Germinal center (tissue), 1 donor: ENCODE measurements at places on chromosomes 2 and 18.
A peak's percentile ranks its signal among the peaks of the same experiment; 100 is the strongest.

DNA sequence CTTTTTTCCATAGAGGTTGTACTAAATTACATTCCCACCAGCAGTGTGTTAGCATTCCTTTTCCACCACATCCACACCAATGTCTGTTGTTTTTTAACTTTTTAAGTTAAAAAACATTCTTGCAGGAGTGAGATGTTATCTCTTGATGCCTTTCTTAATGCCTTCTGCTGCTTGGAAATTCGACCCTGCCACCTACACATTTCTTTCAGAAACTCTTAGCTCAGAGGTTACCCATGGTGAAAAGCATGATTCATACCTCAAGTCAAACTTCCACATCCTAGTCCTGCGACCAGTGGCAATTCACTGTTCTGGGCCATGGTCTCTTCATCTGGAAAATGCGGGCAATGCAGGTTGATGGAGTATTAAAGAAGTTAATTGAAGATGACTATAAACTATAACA, 12.7 kb upstream of the HNMT start:
- DNase-seq: no peak

GRCh38 chr18:74179623-74180199, 31.4 kb downstream of the TIMM21 start:
- DNase-seq: no peak

DNA sequence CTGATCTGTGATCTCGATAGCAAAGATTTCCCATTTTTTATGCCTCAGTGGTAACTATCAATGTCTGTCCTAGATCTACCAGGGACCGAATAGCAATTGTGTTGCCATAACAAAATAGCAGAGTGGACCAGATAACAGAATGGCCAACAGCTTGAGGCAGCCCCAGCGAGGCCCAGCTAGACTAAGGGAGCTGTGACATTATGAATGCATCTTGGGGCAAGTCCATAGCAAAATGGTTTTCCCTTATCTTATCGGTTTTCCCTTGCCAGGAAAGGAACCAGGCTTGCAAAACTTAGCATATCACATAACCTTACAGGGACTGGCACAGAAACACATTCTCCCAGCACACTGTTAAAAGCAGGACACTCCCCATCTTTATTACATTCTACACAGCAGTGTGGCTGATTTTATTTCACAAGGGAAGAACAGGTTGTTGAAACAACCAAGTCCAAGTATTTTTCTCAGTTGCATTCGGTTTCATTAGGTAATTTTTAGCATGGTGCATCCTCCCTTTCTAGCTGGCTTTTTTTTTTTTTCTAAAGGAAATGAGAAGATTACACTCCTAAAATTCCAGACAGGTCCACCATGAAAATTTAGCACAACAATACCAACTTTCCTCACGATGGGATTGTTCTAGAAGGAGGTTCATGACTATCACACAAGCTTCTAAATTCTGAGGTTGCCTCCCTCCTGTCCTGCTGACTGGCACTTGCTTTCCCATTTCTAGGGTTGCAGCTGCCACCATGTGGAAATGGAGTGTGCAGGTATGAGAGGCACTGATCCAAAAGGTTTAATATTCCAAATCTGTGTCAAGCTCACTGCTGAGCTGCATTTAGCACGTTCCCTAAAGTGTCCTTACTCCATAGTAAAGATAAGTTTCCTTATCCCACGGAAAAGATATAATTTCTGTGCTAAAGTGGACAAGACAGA, 97.0 kb upstream of the SLC35G4 start:
- no peak for DNase-seq

DNA sequence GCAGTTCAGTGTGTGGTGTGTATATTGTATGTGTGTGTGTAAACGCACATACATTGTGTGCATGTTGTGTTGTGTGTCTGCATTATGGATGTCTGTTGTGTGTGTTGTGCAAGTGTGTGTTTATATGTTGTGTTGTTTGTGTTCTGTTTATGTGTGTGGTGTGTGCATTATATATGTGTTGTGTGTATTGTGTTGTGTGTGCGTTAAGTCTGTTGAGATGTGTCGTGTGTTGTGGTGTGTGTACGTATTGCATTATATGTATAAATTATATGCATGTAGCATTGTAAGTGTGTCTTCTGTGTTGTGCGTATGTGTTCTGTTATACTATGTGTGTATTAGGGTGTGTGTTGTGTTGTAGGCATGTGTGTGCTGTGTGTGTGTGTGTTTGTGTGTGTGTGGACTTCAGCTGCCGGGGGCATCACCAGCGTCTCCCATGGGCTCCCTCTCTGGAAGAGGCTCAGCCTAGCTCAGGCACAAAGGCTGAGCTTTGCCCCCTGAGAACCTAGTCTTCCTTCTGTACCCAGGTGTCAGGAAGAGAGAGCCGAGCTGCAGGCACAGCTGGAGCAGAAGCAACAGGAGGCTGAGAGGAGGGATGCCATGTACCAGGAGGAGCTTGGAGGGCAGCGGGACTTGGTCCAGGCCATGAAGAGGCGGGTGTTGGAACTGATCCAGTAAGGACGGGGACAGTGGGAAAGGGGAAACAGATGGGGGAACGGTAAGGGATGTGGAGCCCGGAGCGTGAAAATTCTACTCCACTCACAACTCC, 13.7 kb downstream of the RUFY4 start:
- DNase-seq: no peak

- peak; percentile 2 for DNase-seq
Measured at GRCh38 chr2:140586379-140586778, 1544.4 kb downstream of the LRP1B start.

GRCh38 chr18:5709476-5710095, 165.8 kb upstream of the EPB41L3 start:
- DNase-seq: no peak

DNA sequence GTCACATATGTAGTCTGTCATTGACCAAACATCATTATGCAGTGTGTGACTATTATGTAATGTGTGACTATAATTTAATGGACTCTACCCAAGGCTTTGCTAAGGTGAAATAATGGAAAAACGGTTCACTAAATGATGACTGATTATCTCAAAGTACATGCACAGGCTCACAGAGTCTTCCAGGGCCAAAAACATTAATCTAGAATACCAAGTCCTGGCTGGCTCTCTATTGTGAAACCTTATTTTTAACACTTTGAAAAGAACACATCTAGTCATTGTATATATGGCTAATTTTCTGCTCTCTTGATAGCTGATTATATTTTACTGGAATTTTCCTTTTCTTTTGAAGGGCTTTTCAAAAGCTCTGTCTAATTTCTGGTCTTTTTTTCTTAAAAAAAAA, 102.9 kb upstream of the THUMPD2 start:
- DNase-seq: no peak

DNA sequence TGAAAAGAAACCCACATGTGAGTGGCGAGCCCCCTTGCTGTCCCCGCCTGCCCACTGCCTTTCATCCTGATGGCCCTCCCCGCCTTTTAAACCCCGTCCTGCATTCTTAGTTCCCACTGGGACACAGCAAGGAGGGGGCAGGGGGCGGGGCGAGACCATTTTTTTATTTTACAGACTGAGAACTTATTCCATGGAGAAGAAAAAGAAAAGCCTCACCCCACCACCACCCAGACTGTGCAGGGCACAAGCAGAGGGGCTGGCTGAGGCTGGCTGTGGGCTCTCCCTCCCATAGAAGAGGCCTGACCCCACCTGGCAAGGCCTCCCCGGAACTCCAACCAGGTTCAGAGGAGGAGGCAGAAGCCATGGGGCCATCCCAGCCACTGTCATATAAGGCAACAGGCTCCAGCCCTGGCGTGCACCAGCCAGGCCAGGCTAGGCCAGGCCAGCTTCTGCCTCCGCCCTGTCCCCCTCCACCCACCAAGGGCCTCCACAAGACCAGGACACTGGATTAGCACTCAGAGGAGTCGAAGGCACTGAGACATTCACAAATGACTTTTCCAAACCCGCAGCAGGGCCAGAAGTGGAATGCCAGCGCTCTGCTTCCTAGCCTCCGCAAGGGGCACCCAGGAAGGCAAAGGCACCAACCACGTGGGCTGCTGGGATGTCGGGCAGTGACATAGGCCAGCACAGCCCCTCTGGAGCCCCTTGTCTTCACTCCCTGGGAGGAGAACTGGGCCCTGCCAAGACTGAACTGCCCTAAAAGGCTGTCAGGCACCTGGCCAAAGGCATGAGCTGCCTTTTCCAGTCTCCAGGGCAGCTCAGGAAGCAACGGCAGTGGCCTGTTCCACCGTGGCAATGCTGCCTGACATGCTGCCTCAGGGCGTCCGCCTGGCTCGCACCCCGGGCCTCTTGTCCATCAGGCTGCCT, 37.5 kb upstream of the SEMA4C start:
- no peak for DNase-seq
